T1000 (cell line): ENCODE measurements at places on chromosomes 2 and 18.
A peak's percentile ranks its signal among the peaks of the same experiment; 100 is the strongest.

- peak; percentile 49 for DNase-seq
These were observed 35.5 kb upstream of the YWHAQ start for GRCh38 chr2:9666306-9666705.

- DNase-seq = no peak
These were observed 244.1 kb downstream of the HDAC4 start for GRCh38 chr2:239156516-239157265.

GRCh38 chr2:166170356-166170755 lies 42.5 kb upstream of the SCN1A start:
- DNase-seq = no peak

GRCh38 chr18:69528435-69528834 lies 127.7 kb downstream of the DOK6 start:
- no peak for DNase-seq

GRCh38 chr2:240444464-240444863 lies 9.0 kb downstream of the GPC1 start:
- no peak for DNase-seq

DNA sequence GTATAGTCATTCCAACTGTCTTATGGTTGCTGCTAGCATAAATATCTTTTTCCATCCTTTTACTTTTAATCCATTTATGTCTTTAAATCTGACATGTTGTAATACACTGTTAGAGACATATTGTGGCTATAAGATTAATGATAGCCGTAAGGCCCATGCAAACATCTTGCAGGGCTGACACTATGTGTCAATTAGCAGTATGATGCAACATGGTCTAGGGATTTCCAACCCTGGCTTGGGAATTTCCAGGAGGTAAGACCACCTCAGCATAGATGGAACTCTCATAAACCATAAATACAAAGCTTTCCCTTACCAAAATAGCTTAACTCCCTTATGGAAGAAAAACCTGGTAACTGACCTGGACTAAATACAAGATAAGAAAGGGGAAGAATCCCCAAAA lies 16.5 kb downstream of the SCLY start:
- no peak for DNase-seq

DNA sequence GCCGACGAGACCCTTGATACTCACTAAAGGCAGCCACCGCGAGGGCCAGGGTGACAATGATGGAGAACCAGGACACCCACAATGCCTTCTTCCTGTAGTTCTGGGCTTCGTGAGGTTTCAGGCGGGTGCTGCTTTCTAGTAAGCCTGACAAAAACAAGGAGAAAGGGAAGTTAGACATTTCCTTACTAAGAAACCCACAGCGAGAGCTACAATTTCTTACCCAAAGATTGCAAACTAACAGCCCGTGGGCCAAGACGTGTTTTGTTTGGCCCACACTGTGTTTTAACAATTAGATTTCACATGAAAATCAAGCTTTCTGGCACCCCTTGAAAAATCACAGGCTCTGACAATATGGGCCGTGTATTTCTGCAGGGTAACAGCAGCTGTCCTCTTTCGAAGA lies 5.6 kb downstream of the TMEM163 start:
- DNase-seq = no peak

DNA sequence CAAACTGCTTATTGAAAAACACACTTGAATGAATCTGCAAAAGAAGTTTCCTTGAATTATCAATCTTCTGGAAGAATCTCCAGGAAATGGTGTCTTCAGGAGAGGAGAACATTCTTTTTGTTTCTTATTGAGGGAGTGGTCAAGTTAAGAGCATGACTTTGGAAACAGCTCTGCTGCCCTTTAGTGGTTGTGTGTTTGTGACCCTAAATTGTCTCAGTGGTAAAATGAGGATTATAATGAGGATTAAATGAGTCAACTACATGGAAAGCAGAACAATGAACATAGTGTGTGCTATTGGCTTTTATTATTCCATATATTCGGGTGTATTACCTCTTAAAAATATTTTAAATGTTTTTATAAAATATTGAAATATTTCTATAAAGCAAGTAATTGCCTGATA lies 44.8 kb upstream of the TANC1 start:
- no peak for DNase-seq

DNA sequence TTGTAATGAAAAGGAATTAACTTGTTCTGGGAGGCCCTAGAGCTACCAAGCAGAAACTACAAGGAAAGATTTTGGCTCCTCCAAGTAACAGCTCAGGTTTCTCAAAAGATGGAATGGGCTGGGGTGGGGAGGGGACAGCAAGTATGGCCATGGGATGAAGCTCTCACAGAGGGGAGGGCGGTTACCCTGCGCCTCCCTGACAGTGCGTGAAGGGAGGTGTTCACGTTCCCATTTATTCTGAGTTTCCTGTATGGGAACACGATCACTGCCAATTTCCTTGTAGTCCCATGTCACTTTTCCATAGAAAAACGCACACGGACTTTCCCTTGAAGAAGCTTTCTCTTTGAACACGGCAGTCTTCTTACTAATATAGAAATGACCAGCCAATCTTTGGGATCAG lies 17.0 kb downstream of the CDC42EP3 start:
- no peak for DNase-seq

GRCh38 chr18:42654556-42654955 lies 460.9 kb downstream of the RIT2 start:
- no peak for DNase-seq

GRCh38 chr2:9285921-9286320 lies 79.3 kb downstream of the ASAP2 start:
- DNase-seq = no peak

DNA sequence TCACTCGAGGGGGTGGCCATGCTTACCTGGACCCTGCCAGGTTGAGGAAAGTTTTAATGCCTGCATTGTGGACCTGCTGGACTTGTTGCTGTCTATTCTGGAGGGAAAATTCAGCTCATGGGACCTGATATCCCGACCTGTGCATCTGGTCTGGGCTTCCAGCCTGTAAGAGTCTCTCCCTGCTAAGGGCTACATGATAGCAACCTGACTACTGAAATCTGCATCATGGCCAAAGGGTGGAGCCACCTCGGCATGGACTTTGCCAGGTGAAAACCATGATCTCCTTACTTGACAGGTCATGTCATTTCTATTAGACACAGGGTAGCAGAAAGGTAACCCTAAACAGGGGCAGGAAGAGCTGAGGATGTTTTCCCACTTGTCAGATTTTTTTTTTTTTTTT lies 12.9 kb upstream of the SLC66A3 start:
- no peak for DNase-seq

- no peak for DNase-seq
These were observed 33.4 kb downstream of the NCK2 start for GRCh38 chr2:105778080-105778607.

DNA sequence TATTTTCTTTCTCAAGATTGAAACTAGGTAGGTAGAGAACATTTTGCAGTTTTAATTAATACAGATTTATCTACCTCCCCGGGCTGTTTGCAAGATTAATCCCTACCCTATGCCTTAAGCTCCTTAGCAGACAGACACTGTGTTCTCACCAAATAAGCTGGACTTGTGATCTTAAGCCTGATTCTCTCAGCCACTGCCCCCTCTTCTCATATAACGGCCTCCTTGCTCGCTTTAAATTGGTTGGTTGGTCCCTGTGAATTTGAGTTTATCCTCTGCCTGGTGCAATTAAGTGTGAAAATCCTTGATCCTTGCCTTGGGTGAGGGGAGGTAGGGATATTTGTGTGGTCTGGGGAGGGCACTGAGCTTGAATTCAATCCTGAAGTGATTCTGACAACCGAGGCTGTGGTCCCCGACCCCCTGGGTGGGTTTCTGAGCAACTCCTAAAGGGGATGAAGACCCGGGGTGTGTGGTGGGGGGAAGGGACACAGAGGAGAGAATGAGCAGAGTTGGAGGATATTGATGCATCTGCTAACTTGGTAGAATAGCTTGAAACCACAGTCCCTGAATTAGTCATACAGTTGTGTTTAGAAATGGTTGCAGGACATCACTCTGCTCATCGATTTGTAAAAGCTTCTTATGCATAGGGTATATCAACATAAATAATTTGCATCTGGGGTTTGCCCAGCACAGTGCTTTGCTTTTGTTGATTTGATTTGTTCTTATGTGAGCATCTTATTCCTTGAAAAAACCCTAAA lies 36.9 kb upstream of the NCKAP5 start:
- DNase-seq = no peak

DNA sequence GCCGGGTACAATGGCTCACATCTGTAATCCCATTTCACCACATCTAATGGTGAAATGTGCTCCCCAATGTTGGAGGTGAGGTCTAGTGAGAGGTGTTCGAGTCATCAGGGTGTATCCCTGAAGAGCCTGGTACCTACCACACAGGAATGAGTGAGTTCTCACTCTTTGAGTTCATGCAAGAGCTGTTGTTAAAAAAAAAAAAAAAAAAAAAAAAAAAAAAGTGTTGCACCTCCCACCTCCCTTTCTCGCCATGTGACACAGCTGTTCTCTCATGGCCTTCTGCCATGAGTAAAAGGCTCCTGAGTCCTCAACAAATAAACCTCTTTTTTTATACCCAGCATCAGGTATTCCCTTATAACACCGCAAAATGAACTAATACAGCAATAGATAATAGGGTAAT lies 106.3 kb downstream of the C2orf74 start:
- DNase-seq = no peak

DNA sequence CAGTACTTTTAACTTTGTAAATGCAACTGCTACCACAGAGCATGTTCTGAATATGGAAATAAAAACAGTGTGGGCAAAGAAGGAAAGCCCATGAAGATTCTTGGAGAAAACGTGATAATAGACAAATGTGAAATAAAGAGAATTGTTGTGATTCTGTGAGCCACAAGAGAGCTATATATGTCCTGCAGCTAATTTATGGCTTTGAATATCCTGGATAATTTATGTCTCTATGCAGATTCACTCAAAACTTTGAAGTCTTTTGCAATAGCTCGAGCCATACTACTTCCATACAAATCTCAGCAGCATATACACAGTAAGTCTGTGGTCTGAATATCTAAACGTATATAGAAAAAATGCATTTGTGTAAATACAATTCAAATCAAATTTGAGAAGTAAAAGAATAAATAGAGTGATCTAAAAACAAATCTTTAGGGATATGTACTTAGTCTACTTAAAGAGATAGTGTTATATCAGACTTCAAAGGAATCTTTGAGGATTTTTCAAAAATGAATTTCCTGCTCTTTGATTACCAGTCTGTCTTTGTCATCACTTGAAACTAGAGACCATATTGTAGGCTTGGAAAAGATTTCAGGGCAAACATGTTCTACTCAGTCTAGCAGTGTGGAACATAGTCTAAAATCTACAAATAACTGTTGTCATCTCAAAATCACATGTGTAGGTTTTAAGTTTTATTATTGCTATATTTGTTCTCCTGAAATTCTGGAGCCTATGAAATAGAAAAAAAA lies 107.1 kb downstream of the CSRNP3 start:
- no peak for DNase-seq
